ENCODE measurements at places on chromosomes 2 and 18.
A peak's percentile ranks its signal among the peaks of the same experiment; 100 is the strongest.

DNA sequence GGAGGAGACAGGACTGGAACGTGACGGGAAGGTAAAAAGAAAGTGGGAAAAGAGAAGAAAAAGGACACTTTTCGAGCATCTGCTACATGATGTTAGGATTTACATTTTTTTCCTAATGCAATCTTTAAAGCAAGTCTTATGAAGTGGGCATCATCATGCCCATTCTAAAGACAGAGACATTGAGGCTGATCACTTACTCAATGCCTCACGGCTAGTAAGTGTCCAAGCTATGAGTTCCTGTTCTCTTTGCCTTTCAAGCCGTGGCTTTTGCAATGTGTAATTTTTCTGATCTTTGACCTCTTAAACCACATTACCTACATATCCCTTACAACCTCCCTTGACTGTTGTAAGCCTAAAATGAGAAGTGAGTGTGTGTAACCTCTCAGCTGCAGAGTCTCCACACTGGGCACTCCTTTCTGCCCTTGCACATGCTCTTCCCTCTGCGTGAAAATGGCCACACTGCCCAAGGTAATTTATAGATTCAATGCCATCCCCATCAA lies 649.2 kb downstream of the RNF144A start:
- no peak for DNase-seq

DNA sequence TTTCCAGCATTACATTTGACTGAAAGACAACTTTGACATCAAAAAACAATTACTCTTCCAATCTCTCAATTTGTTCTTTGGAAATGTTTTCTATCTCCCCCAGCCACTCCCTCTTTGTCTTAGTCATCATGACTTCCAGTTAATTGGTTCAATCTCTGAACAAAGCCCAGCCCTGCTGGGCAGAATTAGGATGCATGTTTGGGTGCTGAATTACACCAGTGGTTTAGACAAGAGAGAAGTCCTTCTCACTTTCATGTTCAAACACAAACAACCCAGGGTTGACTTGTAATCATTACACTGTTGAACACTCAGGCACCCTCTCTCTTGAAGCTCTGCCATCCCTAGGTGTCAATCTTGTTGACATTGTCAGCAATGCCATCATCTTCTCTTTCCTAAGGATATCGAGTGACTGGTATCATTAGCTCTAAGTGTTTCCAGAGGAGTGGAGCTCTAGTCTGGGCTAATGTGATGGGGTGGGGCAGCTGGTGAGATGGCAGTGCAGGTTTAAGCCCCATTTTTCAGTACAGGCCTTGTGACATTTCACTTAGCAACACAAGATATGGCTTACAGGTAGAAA lies 90.8 kb upstream of the MEIS1 start:
- DNase-seq = no peak

DNA sequence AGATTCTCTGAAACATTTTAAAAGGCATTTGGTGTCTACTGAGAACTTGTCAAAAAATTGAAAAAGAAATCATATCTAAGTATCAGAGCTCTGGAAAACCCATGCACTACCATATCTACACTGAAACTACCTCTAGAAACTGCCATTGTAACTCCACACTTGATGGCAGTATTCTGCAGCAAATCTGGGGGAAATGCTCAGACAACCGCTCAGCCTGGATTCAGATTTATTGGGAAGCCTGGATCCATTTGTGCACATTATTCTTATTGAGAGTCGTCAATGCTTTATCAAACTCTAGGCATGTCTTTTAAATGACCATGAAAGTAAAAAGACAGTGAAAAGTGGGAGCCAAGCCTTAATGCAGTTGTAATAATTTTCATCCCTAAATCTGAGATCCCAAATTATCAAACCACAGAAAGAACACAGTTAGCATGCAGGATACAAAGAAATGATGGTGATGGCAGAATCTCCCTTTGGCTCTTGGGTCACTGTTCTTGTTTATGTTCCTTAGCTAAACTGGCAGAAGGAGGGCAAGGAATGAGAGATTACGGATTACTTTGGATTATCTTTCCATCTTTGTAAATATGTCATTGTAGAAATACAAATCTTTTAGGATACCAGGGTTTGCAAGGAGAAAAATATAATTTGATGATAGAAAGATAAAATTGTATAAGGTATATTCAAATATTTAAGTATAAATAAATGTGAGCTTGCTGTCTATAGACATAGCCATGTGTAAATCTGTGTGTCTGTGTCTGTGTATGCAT lies 512.1 kb upstream of the SYT4 start:
- DNase-seq = peak; percentile 9

- DNase-seq = no peak
These were observed at the start of gene FSHR for GRCh38 chr2:49154140-49154539. Gene FSHR (minus strand): TSS chr2:49154515. CDS start chr2:49154417, 98 bp downstream.

GRCh38 chr18:42586601-42587000 lies 528.9 kb downstream of the RIT2 start:
- DNase-seq = no peak

GRCh38 chr2:14235667-14236066 lies 396.9 kb upstream of the LRATD1 start:
- no peak for DNase-seq

DNA sequence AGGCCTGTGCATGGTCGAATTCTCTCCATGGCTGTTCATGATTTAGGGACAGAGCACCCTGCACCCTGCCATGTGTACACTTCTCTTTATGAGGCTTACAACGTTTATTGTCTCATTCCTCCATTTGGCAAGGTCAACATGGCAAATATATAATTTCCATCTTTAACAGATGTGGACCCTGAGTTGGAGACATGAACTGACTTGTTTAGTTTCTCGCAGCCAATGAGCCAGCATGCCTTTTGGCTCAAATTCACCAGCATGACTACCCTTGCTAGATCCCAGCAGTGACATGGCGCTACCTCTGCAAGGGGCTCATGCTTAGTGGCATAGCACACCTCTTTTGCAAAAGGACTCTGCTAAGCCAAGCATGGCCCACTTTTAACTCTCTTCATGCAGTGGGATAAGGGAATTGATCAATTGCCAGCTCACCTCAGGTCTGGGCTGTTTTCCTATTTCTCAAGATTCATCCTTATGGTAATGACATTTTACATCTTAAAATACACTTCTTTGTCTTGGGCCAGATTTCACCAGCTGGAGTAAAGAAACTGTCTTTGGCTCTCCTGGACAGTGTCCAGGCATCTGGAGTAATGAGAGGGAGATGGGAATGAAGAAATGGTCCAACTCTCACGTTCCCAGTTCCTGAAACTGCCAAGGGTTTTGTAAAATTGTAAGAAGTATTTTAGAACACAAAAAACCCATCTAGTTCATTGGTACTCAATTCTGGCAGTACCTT lies 159.5 kb downstream of the SETBP1 start:
- no peak for DNase-seq

DNA sequence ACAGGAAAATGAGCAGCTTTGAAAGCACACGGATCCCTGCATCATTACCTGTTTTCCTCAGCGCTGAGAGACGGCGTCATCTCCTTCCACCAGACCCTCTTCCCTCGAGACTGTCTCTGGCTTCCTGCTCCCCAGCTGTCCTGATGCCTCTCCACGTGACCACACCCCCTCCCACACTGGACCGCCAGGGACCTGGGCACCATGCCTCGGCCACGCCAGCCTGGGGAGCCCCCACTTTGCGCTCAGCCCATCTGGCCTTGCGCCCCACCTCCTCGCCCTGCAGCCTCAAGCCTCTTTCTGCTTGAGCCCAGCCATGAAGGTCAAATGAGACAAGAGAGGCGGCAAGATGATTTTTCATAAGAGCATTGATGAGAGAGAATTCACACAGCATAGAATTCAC lies 66.0 kb upstream of the ACKR3 start:
- no peak for DNase-seq

DNA sequence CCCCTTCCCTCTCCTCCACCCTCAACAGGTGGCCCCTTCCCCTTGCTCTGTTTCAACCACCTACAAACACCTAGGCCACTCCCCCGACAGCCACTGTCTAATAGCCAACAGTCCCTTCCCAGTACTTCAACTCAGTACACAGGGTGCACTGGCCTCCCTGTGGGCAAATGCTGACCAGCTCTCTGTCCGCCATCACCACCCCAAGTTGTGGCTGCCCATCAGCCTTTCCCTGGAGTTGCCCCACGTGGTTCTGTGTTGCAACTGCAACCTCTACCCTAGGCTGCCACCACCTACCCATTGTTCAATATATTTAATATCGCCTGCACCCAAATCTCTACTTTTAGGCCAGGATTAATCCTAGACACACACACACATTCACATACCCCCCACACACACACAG lies 173.5 kb downstream of the MREG start:
- DNase-seq = no peak

- no peak for DNase-seq
These were observed 59.7 kb upstream of the PDK1 start for GRCh38 chr2:172496160-172496608.

DNA sequence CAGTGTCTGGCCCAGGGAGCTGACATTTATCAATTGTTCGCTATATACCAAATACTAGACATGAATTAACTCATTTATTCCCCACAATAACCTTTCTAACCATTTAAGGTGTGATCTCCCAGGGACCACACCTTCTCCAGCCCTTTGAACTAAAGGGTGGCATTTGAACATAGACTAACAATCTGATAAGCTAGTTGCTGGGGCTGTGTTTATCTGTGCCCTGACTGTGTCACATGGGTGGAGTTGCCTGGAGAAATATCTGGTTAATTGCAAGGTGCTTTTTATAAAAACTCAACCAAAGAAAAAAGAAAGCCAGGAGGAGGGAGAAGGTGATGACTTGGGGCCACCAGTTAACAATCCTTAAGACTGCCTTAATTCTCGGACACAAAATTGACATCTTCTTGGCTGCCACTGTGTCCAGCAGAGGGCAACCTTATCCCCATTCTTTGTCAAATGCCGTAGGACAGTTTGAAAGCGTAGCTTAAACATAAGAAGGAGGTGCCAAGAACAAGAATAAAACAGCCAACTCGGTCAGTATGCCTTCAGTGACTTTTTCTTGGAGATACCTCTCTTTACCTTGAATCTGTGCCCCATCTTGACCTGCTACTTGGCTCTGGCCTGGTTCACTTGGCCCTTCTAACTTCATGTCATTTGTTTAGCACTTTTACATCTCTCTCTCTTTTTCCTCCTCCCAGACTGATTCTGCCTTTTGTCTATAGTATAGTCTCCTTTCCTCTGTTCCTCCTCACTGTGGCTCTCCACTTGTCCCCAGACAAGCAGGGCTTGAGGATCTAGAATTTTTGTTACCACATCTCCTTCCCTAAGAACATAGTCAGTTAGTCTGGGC lies 183.4 kb downstream of the MYO3B start:
- no peak for DNase-seq
